ENCODE measurements at places on chromosomes 2 and 18. TPM values are rescaled to one million over a fixed set of nuclear protein-coding genes. Genes with fewer than 3 reads are reported as not detected.

The ZSWIM2 gene
- total RNA-seq = not detected

The IL36RN gene
- not detected for total RNA-seq

The VIT gene
- under 0.01 TPM for total RNA-seq

The OR6B2 gene
- total RNA-seq = not detected

The CFAP210 gene
- not detected for total RNA-seq

The FKBP1B gene
- total RNA-seq = 10.2 TPM

The RIT2 gene
- not detected for total RNA-seq

The MALT1 gene
- total RNA-seq = 25.3 TPM
